ENCODE measurements at places on chromosomes 13 and 19.

GRCh38 chr13:32737679-32738078 lies 151.4 kb downstream of the PDS5B start:
- no peak for DNase-seq

DNA sequence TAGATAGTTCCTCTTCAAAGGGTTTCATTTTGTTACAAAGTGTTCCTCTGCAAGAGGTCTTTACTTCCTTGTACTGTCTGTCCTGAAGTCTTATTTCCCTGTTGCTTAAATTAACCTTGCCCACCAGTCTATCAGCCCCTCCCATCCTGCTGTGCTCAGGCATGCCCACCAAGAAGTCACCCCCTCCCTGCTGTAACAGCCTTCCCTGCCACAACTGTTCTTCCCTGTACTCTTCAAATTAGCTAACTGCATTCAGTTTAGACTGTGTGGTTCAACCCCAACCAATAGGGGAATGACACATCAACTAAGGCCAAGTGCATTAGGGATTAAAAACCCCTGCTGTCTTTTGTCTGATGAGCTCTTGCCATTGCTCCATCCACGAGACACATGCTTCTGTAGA lies 34.4 kb upstream of the ZNF562 start:
- no peak for DNase-seq

- DNase-seq, result no peak
Measured at GRCh38 chr13:49939321-49939720, 3.2 kb upstream of the SPRYD7 start.

GRCh38 chr13:107373551-107373950 lies 805.6 kb upstream of the ARGLU1 start:
- DNase-seq, result no peak

DNA sequence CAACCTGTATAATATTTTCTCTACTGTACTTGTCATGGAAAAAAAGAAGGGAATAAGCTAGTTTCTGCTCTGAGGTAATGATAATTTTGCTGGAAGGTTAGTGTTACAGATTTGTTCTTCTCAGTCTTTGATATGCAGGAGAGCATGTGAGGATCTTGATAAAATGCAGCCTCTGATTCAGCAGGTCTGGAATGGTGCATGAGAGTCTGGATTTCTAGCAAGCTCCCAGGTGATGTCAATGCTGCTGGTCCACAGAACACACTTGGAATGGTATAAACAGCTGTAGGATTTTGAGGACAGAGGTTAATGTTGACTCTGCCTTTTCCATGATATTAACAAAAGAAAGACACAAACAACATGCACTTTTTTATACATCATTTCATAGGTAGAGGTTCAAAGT lies 173.6 kb downstream of the NDFIP2 start:
- no peak for DNase-seq

- DNase-seq, result peak; percentile 1
Measured at GRCh38 chr13:41696163-41697003, 239.0 kb downstream of the RGCC start.

GRCh38 chr13:84191139-84191538 lies 308.9 kb upstream of the SLITRK1 start:
- no peak for DNase-seq

DNA sequence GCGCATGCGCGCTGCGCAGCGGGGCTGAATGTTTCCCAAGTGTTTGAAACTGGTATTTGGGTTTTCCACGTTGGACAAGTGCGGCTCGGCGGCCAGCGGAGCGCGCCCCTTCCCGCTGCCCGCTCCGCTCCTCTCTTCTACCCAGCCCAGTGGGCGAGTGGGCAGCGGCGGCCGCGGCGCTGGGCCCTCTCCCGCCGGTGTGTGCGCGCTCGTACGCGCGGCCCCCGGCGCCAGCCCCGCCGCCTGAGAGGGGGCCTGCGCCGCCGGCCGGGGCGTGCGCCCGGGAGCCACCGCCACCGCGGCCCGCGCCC lies at the start of gene ING1:
Gene ING1, plus strand, starts transcription at position 59 of the 311 bp plus-strand sequence. CDS start 450 bp downstream, outside the sequence.
- no peak for DNase-seq

GRCh38 chr13:19591864-19592263 lies 30.5 kb upstream of the TPTE2 start:
- DNase-seq, result no peak

- no peak for DNase-seq
Measured at GRCh38 chr19:16875584-16876555, 12.9 kb upstream of the F2RL3 start.

DNA sequence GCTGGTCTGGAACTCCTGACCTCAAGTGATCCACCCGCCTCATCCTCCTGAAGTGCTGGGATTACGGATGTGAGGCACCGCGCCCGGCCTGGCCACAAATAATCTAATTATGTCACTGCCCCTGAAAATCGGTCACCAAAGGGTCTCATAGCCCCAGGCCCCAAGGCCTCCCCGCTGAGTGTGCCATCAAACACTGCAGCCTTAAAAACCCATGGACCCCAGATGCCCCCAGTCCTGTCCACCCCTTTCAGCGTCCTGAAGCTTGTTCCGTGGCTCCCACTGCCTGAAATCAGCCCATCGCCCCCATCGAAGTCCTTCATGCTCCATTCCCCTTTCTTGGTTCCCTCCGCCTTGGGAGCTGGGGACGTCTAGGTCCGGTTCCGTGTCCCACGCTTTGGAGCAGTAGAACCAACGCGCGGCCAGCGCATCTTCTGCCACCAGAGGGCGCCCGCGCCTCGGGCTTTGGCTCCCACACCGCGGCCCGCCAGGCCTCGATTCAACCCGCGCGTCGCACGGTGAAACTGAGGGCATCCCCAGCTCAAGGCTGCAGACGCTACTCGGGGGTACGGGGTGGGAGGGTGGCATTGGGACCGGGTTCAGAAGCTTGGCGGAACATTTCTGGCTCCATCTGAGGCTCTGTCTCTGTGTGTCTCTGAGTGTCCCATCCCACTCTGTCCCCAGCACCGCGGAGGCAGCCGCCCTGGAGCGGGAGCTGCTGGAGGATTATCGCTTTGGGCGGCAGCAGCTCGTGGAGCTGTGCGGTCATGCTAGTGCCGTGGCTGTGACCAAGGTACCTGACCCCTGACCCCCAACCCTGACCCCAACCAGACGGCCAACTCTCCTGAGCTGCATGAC lies 3.5 kb downstream of the YJEFN3 start:
- no peak for DNase-seq

- no peak for DNase-seq
Measured at GRCh38 chr19:39725995-39726394, 11.8 kb downstream of the CLC start.

GRCh38 chr19:16095071-16095571 lies 16.6 kb upstream of the RAB8A start:
- DNase-seq, result no peak

DNA sequence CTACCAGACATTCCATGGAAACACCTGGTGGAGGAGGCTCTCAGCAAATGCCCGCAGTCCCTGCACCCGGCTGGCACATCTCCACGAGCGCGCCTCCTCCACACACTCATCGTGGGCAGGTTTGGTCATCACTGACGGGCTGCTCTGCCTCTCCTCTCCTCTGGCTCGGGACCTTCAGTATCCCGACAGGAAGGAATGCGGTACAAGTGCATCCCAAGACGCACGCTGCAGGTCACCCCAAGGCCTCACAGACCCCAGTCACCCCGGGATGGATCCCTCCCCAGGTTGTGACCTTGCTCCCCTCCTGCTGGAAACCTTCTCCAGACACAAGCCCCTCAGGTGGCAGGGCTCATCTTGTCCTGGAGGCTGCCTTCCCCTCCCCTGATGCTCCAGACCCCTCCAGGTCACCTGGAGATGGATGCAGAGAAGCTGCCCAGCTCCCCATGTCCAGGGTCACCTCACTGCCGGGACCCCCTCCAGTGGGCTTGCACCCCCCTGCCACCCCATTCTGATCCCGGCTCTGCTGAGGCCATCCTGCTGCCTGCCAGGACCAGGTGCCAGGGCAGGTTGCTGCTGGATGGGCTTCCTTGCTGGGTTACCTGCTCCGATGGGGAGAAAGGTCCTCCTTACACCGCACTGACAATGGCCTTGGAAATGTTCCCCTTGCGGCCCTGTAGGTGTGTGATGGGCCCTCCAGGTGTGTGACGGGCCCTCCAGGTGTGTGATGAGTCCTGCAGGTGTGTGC lies 29.9 kb downstream of the C13orf46 start:
- no peak for DNase-seq

DNA sequence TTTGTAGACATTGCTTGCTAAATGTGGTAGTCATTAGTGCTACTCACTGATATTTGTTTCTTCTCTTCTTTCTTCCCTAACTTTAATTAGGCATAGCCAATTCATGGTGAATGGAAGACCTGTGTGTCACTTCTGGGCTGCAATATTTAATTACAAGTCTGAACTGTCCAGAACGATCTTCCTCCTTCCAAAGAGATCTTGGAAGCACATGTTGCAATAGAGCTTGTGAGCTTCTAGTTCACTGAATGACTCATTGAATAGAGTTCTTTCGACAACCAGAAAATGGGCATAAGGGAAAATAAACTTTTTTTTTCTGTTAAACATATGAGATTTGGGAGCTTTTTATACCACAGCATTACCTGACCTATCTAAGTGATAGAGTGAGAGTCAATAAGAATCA lies 1264.6 kb downstream of the PCDH9 start:
- no peak for DNase-seq

GRCh38 chr13:75071395-75071794 lies 410.6 kb downstream of the TBC1D4 start:
- no peak for DNase-seq

All from DMS 273 treated with DMSO at 0.1 percent for 48 hours (cell line).